ENCODE measurements at places on chromosomes 16 and 17.

GRCh38 chr17:38434178-38434665 lies 6.0 kb downstream of the ARHGAP23 start:
- DNase-seq, result no peak

GRCh38 chr17:27622986-27623385 lies 8.0 kb upstream of the LGALS9 start:
- DNase-seq, result no peak

- DNase-seq, result no peak
These were observed 27.3 kb downstream of the TTYH2 start for GRCh38 chr17:74240618-74241205.

GRCh38 chr17:72502371-72503341 lies 381.8 kb downstream of the SOX9 start:
- no peak for DNase-seq

- DNase-seq, result no peak
These were observed 802 bp downstream of the CYLD start for GRCh38 chr16:50742576-50743200.

DNA sequence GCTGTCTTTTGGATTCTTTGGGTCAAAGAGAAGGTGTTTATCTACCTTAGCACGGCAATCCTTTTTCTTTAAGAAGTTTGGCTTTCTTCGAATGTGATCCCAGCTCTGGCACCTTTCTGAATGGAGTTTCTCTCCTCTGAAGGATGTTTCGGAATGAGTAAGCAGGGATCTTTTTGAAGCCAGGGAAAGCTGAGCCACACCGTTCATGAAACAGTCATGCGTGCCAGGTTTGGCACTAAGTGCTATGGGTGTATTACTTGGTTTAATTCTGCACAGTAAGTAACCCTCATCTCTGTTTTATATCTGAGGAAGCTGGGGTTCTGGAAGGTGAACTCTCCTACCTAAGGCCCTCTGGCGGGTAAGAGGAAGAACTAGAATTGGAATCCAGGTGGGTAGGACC lies 234.5 kb downstream of the NTN1 start:
- DNase-seq, result no peak

- DNase-seq, result no peak
These were observed 25.9 kb downstream of the MYH3 start for GRCh38 chr17:10631048-10631700.

DNA sequence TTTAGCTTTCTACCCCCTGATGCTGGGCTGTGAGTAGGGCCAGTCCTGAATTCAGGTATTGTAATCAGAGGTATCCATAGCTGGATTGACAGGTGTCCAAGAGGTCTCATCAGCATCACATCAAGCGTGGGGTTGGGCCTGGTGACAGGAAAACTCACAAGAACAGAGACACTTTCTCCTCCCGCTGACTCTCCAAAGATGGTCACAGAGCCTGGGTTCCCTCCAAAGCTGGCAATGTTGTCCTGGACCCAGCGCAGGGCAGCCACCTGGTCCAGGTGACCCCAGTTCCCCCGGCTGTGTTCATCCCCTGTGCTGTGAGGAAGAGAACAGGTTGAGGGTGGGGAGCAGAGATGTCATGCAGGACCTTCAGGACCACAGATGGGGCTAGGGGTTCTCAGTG lies 11.7 kb downstream of the CES1 start:
- no peak for DNase-seq

DNA sequence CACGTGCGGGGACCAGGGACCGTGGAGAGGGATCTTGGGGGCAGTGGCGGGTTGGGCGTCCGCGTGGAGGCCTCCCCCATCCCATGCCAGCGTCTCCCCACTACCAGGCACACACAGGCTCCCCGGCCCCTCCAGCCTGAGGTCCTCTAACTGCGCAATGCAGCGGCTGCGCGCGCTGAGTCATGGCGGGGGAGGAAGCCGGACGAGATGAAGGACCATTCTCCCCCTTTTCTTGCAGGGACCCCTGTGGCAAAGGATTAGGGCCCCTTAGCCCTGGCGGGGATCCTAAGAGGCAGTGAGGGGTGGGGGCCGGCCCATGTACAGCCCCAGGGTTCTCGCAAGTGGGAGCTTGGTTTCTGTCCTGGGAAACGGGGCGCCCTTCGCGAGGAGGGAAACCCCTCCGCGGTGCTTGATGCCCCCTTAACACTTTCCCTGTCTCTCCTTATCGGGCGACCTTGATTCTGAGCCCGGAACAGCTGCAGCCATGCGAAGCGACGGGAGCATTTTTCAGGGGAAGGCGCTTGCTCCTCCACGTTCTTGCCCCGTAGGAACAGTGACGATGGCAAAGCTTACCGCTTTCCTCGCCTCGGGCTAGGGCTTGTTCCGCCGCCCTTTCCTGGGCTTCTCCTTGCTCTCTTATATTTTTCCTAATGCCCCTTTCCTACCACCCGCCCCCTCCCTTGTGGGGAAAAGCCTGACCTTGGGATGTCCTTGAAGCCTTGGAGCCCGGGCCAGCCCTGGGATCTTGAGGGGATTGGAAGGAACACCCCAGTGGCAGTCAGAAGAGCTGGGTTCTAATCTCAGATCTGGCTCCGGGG lies 592 bp downstream of the ALDOA start:
- no peak for DNase-seq

- DNase-seq, result no peak
These were observed 80.9 kb upstream of the TEKT1 start for GRCh38 chr17:6912110-6913051.

DNA sequence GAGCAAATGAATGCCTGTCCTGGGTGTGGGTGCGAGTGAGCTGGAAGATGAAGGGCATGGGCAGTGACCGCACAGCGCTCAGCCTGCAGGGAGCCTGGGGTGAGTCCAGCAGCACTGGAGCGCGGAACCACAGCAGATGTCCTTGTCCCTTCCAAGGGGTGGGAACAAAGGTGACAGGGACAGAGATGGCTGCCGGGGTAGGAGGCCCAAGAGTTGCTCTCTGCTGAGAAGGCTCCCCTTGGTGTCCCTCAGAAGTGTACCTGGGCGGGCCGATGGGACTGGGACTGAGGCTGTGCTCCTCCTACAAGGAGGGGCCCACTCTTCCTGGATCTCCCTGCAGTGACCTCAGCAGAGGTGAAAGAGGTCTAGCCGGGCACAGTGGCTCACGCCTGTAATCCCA lies 7.6 kb upstream of the PGAP6 start:
- no peak for DNase-seq

- DNase-seq, result no peak
These were observed 206.0 kb upstream of the MYOCD start for GRCh38 chr17:12459736-12460135.

GRCh38 chr17:44977814-44978550 lies 9.9 kb upstream of the C1QL1 start:
- no peak for DNase-seq

GRCh38 chr16:324451-325334 lies 27.8 kb downstream of the AXIN1 start:
- no peak for DNase-seq

DNA sequence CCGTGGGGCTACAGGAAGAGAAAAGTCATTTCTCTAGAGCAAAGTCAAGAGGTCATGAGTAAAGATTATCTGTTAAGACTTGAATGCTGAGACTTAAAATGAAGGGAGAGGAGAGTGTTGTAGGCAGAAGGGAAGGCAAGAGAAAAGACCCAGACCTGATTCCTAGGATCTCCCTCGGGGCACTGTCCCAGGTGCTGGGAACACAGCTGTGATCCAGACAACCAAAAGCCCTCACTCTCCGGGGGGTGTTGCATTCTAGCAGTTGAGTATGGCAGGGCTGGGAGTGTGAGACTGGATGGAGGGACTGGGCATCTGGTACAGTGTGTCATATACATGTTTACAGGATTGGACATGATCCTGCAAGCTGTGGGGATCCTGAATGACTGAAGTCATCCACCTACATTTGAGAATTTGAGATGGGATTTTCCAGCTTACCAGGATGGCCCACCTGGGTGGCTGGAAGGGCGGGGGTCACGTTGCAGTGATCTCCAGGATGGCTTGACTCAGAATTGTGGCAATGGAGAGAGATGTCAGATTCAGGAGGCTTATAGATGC lies 29.1 kb downstream of the ARSG start:
- no peak for DNase-seq

Data from epithelial cell of prostate (primary cell).